ENCODE measurements at places on chromosomes 11 and 22.

DNA sequence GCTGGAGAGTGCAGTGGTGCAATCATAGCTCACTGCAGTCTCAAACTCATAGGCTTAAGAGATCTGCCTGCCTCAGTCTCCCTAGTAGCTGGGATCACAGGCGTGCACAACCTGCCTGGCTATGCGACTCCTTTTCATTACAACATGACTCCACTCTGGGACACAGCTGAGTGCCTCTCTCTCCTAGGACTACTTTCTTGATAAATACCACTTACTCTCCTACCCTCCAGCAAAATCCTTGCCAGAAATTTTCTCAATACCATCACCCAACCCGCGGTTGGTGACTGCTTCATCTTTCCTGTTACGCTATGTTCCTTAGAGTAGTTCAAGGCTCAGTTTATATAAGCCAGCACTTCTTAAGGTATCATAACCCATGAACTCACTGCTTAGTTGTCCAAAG, 26.9 kb downstream of the ARFGAP3 start:
- no peak for DNase-seq

DNA sequence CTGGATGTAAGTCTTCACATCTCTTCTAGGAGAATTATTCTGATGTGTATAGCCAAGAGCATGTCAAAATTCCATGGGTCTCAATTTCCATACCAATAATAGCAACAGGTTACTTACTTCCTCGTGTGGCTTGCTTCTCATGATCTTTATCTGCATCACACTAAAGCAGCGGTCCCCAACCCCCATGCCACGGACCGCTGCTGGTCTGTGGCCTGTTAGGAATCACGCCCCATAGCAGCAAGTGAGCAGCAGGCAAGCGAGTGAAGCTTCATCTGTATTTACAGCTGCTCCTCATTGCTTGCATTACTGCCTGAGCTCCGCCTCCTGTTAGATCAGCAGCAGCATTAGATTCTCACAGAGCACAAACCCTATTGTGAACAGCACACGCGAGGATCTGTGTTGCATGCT, 28.9 kb upstream of the SLC25A1 start:
- DNase-seq: no peak

DNA sequence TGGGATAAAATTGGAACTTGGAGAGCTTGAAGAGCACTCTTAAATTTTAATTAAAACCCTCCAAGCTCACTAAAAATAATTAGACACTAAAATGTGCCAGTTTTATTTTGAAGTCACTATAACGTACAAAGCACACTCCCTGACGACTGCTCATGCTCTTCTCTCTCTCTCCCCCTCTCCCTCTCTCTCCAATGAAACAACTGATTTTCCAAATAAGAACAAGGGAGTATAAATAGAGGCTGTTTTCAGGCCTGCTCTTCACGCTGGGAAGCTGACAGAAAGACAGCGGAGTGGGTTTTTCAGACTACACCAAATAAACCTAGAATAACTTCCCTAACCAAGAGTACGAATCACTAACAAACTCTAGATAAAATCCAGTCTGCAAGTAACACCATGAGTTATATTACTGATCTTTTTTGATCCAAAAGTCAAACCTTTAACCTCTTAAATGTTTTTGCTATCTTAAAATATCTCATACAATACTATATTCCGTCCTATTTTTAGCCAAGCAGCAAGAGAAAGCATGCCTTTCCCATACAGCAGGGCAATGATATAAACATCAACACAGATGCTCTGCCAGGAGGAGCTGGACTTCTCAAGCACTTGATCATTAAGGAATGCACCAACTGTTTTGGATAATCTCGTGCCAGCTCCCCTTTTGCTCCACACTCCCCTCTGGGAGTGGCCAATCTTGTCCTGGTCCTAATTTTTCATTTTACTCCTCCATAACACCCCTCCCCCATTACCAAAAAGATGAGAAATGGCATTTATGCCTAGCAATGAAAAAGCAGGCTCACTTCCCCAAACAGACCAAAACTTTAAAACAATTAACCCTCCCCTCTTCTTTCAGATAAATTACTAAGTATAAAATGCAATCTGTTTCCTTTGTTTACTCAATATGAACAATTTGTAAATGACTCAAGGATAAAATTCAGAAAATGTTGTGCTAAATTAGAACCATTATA, 116.9 kb downstream of the SOX6 start:
- DNase-seq: no peak

DNA sequence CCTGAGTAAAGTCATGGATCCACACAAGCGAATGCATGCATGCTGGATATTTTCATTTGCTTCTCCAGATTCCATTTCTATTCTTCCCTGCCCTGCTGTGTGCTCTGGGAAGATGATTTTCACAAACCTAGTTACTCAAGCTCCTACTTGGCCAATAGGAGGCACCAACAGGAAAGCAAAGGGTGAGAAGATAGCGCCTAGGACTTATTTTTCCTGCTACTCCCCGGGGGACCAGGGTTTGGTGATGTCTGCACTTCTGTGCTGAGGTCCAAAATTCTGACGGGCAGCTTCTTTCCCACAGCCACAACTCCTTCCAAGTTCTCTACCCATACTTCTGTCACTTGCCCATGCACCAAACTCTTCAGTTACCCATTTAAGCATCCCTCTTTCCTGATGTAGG, 509.3 kb upstream of the TENM4 start:
- no peak for DNase-seq

- DNase-seq: no peak
Observed at GRCh38 chr11:46912526-46913150, 5.7 kb downstream of the LRP4 start.

- DNase-seq: no peak
Observed at GRCh38 chr22:40533712-40534378, 102.7 kb downstream of the MRTFA start.

DNA sequence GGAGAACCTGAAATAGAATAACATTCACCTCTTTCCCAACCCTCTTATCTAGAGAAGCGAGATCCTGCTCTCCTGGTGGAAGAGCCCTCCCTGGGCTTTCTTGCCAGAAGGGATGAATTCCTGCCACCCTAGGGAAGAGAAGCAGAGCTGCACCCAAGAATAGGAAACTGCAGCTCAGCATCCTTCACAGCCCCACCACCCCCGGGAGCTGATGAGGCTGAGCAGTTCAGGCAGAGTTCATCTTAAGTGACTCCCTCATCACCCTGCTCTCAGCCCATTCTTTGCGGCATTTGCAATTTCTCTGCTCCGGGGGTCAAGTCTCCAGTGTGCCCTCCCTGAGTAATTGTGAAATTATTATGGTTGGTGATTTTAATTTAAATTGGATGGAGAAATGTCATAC, 514.9 kb downstream of the BUD13 start:
- no peak for DNase-seq

DNA sequence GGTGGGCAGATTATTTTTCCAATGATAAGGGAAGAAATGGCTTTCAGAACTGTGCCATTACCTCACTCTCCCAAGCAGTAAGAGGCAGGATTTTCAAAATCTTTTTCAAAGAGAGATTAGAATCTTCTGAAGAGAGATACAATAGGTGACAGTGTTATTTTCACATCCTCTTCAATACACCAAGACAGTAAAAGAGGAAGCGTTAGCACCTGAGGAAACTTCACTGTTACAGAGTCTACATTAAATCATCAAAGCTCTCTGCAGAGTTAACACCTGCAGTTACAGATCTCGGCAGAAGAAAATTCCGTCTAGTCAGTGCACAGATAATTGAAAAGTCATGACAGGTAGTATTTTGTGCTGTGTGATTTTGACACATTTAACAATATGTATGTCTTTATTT, 144.9 kb downstream of the PGR start:
- no peak for DNase-seq

- DNase-seq: no peak
Observed at GRCh38 chr11:59365232-59366018, 6.7 kb downstream of the OR5AN1 start.

DNA sequence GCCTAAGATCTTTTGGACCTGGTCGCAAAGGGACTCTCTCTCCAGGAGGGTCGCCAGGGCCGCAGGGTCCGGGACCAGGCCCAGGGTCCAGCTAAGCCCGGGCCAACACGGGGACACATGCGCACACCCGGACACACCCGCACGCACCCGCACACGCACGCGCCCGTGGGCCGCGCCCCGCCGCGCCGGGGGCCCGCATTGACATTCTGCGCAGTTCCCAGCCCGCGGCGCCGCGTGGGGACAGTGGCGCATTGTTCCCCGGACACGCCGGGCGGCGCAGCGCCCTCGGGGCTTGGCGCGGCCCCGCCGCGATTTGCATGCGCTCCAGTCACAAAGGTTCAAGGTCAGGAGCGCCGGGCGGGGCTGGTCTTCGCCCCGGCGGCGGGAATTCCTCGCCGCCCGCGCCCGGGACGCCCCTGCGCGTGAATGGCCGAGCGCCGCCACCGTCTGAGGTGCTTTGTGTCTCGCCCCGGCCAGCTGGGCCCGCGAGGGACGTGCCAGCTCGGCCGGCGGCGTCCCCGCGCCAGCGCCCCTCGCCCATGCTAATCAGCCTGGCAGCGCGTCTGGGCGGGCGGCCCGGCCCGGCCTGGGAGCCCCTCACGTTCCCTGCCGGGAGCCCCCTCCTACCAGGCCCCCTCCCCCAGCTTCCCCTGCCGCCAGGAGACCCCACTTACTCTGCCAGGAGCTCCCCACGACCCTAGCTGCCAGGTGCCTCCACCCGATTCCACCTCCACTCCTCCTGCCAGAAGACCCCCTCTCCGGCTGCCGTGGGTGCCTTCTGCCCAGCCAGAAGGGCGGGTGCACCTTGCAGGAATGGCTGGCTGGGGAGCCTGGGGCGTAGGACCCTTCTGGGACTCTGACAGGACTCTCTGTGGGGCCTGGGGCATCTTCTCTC, 50.5 kb upstream of the WNT7B start:
- DNase-seq: no peak

- DNase-seq: no peak
Observed at GRCh38 chr11:73099512-73100266, 42.4 kb downstream of the FCHSD2 start.

DNA sequence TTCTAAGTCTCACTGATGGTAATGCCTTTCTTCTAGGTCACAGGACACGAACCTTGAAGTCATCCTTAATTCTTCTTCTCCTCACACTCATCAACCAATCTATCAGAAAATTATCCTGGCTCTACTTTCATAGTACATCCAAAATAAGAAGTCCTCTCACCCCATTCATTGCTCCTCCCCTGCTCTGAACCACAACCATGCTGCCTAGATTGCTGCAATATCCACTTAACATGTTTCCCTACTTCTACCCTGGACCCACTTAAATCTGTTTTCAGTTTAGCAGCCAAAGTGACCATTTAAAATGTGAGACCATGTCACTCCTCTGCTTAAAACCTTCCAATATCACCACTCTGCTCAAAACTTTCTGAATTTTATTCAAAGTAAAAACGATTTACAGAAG, 445.9 kb upstream of the FAT3 start:
- DNase-seq: no peak

GRCh38 chr22:31229402-31230079, 17.4 kb downstream of the LIMK2 start:
- no peak for DNase-seq

DNA sequence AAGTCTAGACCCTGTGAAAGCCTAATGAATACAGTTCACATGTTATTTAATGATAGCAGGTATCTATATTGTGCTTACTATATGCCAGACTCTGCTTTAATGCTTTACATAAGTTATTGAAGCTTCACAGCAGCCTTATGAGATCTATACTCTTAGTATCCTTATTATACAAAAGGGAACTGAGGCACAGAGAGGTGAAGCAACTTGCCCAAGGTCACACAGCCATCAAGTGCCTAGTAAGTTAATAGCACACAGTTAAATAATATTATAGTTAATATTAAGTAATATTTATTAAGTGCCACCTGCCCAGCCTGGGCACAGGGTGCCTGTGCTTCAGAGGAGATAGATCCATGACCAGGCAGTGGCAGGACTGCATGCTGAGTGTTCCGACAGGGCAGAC, 78.1 kb downstream of the TP53I11 start:
- DNase-seq: no peak

DNA sequence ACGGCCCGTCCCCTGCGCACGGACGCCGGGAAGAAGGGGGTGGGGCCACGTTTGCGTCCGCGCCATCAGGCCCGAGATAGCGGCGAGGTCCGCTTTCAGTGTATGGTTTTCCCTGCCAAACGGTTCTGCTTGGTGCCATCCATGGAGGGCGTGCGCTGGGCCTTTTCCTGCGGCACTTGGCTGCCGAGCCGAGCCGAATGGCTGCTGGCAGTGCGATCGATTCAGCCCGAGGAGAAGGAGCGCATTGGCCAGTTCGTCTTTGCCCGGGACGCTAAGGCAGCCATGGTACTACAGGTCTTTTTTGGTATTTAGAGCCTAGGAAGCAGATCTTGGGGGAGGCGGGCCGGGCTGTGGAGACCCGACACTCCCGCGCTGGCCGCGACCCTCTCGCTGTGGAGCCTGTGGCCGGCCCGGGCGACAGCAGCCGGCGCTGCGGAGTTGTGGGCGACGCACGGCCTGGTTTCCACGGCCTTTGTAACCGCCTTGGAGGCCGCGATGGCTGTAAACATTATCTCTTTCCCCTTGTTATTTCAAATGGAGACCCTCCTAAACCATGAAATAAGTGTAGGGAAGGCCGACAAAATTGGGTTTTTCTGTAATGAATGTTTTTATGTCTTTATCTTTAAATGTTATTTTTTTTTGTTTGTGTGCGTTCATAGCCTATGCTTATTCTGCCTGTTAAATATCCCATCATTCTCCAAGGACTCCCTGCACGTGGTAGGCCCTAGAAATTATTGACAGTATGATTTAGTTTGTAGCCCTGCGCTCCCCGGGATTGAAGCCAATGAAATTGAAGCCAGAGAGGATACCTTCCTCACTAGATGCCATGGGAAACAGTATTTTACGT, at the start of gene AASDHPPT:
AASDHPPT (plus strand) TSS at position 54 of the 847 bp plus-strand sequence; CDS start at position 103, 49 bp downstream.
- DNase-seq: no peak

DNA sequence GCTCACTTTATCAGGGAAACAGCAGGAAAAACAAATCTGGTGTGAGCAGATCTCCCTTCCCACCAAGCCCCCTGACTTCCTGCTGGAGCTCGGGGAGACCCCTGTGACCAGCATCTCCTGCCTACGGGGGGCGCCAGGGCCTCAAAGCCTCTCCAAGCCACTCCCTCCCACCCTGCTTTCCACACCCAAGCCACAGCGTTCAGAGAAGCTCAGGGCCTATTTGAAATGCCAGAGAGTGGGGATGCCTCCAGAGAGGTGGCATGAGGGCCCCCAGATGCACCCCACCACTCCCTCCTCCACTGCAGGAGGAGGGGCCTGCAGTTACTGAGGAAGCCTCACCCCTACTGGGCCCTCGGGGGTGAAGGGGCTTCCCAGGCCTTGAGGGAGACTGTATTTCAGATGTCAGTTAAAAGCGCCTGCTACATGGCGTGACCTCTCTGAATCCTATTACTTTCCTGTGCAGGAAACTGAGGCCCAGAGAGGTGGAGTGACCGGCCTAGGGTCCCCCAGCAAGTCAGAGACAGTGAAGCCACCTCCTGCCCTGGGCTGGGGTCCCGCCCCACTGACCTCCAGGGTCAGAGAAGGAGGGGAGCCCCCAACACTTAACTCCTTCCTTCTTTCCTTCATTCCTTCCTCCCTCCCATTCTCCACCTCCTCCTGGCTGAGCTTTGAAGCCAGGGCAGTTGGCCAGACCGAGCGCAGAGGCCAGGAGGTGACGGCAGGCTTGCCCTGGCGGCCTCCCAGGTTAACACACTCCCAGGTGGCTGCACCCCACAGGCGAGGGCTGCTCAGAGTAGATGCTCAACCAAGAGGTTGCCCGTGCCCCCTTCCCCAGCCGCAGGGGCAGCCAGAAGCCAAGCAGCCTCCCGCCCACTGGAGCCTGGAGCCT, 6.0 kb upstream of the CDKN1C start:
- no peak for DNase-seq

- no peak for DNase-seq
Observed at GRCh38 chr11:120268686-120269085, 28.7 kb downstream of the POU2F3 start.

GRCh38 chr11:63958008-63958407, 16.4 kb upstream of the COX8A start:
- DNase-seq: no peak

- DNase-seq: no peak
Observed at GRCh38 chr11:77089004-77089545, 13.6 kb upstream of the OMP start.
